ENCODE measurements at places on chromosomes 13 and 19.

- DNase-seq, result no peak
Measured at GRCh38 chr13:80873589-80873988, 532.7 kb upstream of the SPRY2 start.

DNA sequence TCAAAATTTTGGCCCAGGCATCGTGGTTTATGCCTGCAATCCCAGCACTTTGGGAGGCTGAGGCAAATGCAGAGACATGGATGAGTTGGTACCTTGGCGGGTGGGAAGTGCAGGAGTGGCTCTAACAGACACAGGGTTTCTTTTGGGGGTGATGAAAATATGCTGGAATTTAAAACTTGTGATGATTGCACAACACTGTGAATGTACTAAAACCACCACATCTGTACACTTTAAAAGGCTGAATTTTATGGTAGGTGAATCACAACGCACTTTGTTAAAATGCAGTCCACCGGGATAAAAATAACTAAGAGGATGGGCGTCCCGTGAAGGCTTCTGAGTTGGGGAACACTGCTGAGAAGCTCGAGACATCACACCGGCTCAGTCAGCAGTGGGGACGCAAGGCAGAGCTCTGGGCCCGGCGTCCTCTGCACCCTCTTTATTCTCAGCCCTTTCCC, 47.1 kb downstream of the MLLT1 start:
- DNase-seq, result no peak

GRCh38 chr13:61142506-61142905, 273.1 kb downstream of the PCDH20 start:
- no peak for DNase-seq

DNA sequence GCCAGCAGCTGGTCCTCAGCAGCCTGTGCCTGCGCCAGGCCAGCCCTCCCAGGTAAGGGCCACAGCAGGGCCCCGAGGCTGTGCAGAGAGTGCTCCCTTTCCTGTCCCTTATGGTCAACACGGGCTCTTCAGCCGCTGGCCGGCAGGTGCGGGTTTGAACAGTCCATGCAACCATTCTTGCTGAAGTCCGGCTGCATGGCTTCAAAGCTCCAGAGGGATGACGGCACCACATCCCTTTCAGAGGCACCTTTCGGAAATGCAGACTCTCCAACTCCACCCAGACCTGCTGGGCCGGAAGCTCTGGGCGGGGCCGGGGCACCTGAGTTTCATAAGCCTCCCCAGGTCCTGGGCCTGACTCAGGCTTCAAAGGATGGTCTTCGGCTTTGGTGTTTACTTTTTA, 81.3 kb downstream of the SPACA7 start:
- no peak for DNase-seq

- DNase-seq, result no peak
Measured at GRCh38 chr19:50264483-50265186, 61.2 kb downstream of the MYH14 start.

DNA sequence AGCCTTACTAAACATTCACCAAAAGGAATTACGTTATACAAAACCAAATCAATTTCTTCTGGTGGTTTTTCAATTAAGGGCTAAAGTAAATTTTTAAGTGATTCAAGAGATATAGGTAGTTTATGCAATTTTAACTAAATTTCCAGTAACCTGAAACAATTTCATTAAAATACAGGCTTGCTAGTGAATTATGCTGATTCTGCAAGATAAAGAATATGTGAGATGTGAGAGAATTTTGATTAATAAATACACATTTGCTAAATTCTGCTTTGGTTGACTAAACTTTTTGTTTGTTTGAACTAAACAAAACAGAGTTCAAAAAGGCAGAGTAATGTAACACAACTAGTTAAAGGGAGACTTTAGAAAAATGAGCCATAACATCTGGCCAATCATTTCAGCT, 27.1 kb downstream of the FGF14 start:
- DNase-seq, result no peak

DNA sequence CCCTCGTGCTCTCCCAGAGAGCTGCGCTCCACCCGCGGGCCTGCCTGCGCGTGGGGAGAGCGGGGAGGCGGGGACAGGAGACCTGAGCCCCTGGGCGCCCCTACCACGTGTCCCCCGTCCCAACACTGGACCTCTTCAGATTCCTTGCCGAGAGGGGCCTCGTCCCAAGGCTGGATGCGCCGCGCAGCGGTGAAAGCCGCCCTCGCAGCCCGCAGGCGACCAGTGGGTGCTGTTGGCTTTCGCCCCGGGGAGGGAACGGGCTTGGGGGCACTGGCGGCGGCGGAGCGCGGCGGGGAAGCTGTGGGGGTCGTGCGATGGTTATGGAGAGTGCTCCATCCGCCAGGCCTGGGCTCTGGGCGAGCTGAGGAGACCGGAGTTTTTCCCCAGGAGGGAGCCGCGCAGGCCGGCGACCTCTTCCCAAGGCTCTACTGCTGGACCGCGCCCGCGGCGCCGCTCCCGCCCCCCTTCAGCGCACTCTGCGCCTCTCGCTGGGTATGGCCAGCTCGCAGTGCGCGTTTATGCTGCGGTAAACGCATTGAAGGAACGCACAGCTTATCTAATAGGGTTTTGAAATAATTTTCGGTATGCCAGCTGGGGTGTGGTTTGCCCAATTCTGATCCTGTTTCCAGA, 17.2 kb upstream of the RNF17 start:
- no peak for DNase-seq
